ENCODE measurements at places on chromosomes 6 and 20.

DNA sequence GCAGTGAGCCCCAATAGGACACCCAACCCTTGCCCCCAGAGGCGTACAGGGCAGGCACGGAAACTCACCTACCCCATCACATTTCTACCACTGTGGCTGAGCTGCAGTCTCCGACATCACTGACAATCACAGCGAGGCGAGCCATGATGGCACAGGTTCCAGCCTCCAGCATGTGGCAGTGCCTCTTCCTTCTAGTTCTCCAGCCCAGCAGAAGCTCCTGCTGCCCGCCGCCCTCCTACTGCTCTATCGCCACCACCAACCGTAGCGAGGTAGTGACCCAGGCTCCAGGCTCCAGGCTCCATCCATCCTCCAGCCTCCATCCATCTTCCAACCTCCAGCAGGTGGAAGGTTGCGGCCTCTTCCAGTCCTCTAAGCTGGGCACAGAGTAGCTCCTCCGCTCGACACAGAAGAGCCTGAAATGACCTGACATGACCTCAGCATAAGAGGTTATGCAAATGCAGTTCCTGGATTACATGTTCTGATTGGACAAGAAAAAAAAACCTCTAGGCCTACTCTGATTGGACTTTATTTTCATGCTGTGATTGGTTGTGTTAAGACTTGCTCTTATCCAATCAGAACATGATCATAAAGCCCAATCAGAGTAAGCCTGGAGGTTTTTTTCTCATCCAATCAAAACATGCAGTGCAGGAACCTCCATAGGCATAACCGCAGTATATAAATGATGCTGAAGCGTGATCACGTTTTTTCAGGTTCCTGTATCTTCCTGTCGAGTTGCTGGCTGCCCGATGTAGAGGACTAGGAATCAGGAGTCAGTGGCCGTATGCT, 438.9 kb upstream of the ZNF337 start:
- no peak for DNase-seq

GRCh38 chr20:43183536-43184070, 6.1 kb downstream of the PTPRT start:
- DNase-seq, result no peak

- no peak for DNase-seq
Observed at GRCh38 chr20:1757606-1758512, 100.3 kb upstream of the SIRPG start.

DNA sequence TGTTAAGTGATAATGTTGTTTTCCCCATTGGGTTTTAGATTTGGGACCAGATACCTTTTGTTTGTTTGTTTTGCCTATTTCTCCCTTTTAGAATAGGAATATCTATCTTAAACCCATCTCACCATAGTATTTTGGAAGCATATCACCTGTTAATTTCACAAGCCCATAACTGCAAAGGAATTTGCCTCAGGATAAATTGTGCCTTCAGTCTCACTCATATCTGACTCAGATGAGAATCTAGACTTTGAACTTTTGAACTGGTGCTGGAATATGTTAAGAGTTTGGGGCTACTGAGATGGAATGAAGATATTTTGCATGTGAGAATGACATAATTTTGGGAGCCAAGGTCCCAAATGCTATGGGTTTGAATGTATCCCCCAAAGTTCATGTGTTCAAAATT, 607.4 kb downstream of the HACE1 start:
- no peak for DNase-seq

- DNase-seq, result no peak
Observed at GRCh38 chr20:59604741-59605600, 631 bp downstream of the PHACTR3 start.

GRCh38 chr6:120493505-120493904, 840.8 kb downstream of the TBC1D32 start:
- no peak for DNase-seq

DNA sequence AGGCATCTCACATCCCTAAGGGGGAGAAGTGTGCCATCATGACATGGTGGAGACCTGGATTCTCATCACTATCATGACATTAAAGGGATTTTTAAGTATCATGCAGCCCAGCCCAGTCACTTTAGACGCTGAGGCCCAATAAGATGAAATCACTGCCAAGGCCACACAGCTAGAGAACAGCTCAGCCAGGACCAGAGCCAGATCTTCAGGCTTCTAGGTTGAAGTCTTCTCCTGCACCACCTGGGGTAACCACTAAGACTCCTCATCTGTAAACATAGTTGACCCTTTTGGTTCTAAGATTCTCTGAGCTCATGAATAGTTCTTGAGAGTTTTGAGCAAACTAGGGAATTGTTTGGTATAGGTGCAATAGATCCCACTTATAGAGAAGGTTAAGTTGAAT, 125.1 kb downstream of the TCP11 start:
- no peak for DNase-seq

DNA sequence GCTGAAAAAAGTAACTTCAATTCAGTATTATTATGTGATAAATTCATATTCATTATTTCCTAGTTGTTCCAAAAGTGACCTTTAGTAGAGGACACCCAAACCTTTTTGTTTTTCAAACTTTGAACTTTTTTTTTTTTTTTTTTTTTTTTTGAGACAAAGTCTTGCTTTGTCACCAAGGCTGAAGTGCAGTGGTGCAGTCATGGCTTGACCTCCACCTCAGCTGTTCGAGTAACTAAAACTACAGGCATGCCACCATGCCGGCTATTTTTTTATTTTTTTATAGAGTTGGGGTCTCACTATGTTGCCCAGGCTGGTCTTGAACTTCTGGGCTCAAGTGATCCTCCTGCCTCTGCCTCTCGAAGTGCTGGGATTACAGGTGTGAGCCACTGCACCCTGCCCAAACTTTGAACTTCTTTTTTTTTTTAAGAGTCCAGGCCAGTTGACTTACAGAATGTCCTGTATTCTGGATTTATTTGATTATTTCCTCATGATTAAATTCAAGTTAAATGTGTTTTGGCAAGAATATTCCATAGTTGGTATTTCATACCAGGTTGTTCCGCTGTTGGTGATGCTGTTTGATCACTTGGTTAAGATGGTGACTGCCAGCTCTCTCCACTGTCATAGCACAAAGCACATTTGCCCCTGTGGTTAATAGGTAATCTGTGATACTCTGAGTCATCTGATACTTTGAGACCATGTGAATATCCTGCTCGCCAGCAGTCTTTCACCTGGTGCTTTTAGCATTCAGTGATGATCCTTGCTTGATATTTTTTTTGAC, 48.0 kb downstream of the VAPB start:
- DNase-seq, result no peak

GRCh38 chr6:404685-405423, 13.3 kb downstream of the IRF4 start:
- no peak for DNase-seq

- DNase-seq, result no peak
Observed at GRCh38 chr6:146670161-146670560, 71.4 kb downstream of the ADGB start.

GRCh38 chr6:44715188-44715587, 327.7 kb downstream of the CDC5L start:
- no peak for DNase-seq

GRCh38 chr6:140370976-140371870, 996.8 kb upstream of the CITED2 start:
- no peak for DNase-seq

- no peak for DNase-seq
Observed at GRCh38 chr6:113788586-113788985, 68.6 kb upstream of the MARCKS start.

DNA sequence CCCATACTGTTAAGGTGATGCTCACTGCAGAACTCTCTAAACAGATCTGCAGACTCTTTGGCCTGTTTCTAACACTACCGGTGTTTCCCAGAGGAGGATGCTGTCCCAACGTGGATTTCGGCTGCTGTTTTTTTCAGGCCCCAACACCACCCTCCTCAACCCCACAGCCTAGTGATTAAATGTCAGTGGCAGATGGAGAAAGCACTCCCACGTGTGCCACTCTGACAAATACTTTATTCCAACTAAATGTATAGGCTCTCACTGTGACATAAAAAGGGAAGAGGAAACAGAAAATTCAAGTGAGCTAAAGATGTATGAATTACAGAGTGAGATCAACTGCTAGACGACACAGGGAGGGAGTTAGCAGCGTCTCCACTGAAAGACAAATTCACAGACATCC, 3.6 kb downstream of the TBC1D20 start:
- no peak for DNase-seq

DNA sequence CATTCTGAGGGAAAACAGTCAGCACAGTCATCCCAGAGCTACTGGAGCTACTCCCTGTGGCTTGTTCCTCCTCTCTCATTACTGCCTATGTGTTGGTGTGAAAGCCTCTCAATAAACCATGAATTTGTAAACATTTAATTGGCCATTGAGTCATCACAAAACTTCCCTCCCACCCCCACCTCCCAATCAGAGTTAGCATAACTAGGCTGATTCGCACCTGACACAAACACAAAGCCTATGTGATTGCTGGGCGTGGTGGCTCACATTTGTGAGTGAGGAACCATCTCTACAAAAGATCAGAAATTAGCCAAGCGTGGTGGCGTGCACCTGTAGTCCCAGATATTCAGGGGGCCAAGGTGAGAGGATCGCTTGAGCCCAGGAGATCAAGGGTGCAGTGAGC, 17.1 kb upstream of the SNTA1 start:
- no peak for DNase-seq

GRCh38 chr6:48560408-48560807, 449.4 kb upstream of the PTCHD4 start:
- DNase-seq, result no peak

DNA sequence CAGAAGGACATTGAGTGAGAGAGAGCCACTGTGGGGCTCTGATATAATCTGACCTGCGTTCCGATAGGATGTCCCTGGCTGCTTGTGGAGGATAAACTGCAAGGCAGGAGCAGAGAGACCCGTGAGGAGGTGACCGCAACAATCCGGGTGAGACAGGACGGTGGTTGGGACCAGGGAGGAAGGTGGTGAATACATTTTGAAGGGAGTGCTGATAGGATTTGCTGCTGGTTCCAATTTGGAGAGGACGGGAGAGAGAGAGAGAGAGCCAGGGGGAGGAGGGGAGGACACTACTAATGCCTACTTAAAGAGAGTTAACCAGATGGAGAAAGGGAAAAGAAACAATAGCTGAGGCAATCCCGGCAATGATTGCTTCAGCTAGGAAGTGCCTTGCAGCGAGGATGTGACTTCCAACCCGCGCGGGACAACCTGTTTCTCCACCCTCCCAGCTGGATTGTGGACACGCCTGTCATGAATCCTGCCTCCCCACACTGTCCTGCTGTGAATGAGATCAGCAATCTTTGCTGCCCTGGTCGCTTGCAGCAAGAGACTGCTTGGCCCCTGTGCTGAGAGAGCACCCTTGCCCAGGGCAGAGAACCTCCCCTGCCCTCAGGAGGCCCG, 199.0 kb upstream of the KCNG1 start:
- DNase-seq, result no peak

DNA sequence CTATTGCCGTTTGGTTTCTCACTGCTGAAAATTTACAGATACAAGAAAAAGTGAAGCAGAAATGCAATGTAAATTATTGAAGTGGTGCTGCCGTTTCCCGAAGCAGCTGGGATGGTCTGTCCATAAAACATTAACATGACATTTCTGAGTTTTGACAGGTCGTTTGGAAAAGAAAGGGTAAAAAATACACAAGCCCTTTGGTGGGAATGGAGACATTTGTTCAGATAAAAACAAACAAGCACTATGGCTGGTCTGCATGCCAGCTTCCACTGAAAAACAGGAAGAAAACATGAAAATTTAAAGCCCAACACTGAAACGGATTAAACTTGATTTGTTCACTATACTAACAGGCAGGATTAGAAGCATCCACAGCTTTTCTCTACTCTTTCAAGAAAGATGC, 155.2 kb downstream of the FRK start:
- no peak for DNase-seq

- DNase-seq, result no peak
Observed at GRCh38 chr6:95519228-95520037, 57.9 kb upstream of the MANEA start.

DNA sequence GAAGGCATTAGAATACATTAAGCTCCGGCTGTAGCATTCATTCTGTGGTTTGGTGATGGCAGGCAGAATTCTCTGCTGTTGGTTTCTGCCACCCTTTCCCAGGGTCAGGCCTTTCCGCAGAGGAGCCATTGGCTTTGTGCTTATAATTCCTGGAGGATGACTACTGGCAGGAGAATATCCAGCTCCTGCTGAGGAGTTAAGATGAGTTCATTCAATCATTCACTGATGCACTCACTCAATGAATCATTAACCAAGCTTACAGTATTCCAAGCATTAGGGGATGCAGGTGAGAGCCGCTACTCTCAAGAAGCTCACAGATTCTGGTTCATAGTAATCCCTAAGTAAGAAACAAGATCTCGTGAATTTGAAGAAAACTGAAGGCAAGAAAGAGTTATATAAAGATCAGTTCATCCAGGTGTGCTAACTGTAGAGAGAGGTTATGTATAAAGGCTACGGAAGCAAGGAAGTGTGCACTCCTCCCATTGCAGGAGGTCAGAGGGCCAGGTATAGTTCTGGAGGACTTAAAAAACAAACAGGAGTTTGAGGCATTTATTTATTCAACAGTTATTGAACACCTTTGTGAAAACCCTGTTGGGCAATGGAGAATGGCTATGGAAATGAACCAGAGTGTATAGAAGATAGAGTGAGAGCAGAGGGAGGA, 75.5 kb downstream of the HMGN3 start:
- no peak for DNase-seq

- DNase-seq, result no peak
Observed at GRCh38 chr6:54698974-54699373, 147.6 kb upstream of the FAM83B start.

GRCh38 chr6:89406141-89406540, 5.9 kb downstream of the RRAGD start:
- no peak for DNase-seq

DNA sequence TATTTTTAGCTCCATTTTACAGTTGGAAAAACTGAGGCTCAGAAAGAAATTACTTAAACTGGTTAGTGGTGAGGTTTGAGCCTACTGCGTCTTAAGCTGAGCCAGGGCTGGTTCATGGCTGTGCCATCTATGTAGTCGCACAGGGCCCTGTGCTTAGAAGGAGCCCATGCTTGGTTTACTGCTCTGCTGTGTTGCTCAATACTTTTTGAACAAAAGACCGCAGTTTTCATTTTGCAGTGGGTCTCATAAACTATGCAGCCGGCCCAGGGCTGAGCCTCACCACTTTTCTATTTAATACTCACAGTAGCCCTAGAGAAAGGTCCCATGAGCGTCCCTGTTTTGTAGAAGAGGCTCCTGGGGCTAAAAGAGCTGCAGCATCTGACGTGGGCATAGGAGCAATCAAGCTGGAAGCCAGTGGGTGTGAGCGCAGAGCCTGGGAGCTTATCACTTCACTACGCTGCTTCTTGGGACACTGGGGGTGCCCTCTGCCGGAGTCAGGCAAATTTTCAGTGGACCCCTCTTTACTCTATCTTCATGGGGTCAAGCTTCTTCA, 501 bp downstream of the SIRPB2 start:
- no peak for DNase-seq

DNA sequence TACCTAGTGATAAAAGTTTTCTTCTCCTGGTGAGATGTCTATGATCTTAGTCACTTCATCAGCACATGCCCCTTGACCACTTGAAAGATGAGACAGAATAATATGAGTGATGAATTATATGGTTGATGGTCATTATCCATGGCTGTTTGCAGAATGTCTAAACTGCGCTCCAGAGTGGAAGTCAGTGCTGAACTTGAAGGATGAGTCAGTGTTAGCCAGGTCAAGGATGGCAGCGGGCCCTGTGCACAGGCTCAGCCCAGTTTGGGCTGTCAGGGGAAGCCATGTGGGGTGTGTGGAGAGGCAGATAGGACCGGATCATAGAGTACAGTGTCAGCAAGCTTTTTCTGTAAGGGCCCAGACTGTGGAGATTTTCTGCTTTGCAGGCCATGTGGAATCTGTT, 67.2 kb upstream of the KIF25 start:
- no peak for DNase-seq
